Body of pancreas (tissue), 4 donors: ENCODE measurements at places on chromosomes 3 and 15. TPM values are rescaled to one million over a fixed set of nuclear protein-coding genes. Genes with fewer than 3 reads are reported as not detected.

DNA sequence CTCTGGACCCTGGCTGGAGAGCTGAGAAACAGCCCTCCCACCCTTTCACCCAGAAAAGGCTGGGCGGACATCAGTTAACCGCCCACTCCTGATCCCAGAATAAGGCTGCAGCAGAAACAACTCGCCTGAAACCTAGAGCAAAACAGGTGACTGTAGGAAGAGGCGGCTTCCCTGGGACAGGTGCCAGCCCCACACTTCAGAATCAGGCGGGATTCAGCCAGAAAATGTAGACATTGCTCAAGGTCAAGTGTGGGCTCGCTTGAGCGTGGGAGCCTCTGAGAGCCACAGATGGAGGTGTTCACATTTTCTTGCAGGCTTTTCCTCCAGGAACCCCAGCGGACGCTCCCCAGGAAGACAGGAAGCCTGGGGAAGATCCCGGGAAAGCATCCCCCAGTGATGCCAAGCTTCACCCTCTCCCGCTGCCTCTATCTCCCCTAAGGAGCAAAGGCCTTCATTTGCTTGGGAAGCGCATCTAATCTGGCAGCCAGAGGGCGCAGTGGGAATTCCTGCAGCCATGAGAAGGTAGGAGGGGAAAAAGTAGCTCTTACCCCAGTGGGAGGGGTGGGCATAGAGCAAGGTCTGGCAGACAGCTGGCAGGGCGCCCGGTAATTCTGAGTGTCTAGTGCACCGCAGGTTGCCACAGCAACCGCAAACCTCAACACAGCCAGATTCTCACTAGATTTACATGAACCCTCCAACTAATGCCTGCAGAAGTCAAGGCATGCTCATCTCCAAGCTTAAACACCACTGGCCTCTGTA lies 77.7 kb downstream of the OCA2 start:
- H3K4me1 ChIP-seq: peaks cover 9% of the 10 kb centered on the region
- DNase-seq: peak; percentile 90
- H3K27ac ChIP-seq: no peak overlapping the region
- no peaks in the 10 kb centered on the region for H3K36me3 ChIP-seq
- no peak overlapping the region for H3K4me3 ChIP-seq

- H3K36me3 ChIP-seq: no peaks in the 10 kb centered on the region
- H3K4me1 ChIP-seq: no peaks in the 10 kb centered on the region
- no peak overlapping the region for H3K27ac ChIP-seq
- H3K4me3 ChIP-seq: no peak overlapping the region
- no peaks in the 10 kb centered on the region for H3K27me3 ChIP-seq
Observed at GRCh38 chr3:171068658-171069057, 42.1 kb upstream of the SLC2A2 start.

DNA sequence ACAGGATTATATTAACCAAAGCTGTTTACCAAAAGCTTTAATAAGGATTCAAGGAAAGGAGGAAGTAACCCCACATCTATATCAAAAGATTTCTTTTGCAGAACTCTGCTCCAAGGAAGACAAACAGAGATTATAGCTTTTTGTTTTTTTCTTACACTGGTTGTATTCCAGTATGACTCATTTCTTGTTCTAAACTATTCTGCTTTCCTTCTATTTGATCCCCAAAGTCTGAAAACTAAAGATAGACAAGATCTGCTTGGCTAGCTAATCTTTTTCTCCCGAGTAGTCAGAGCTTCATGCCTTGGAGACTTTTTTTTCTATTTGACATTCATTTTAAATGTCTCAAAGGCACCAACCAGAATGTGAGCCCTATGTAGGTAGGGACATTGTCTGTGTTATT lies 36.8 kb upstream of the FRMD5 start:
- no peaks in the 10 kb centered on the region for H3K36me3 ChIP-seq
- no peak overlapping the region for H3K4me3 ChIP-seq
- H3K4me1 ChIP-seq: no peaks in the 10 kb centered on the region
- no peak overlapping the region for H3K27ac ChIP-seq
- no peak for DNase-seq
- no peaks in the 10 kb centered on the region for H3K27me3 ChIP-seq

DNA sequence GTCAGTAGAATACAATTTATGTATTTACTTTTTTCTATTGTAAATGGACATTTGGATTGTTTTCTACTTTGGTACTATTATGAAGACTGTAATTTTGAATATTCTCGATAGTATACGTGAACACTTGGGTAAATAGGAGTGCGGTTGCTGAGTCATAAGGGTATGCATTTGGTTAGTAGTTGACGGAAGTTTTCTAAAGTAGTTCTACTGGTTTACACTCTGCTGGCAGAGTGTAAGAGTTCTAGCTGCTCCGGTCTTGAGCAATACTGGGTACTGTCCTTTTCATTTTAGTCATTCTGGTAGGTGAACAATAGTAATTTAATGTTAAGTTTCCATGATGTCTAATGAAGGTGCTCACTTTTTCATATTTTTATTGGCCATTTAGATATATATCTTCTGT lies 70.0 kb downstream of the MEF2A start:
- H3K4me3 ChIP-seq: no peak overlapping the region
- DNase-seq: no peak
- H3K36me3 ChIP-seq: no peaks in the 10 kb centered on the region

The CERS3 gene
- total RNA-seq: not detected
